Muscle of back (tissue), 13 donors: ENCODE measurements at places on chromosomes 6 and 20. TPM values are rescaled to one million over a fixed set of nuclear protein-coding genes. Genes with fewer than 3 reads are reported as not detected.

Gene TFAP2C
- 0.22 TPM for polyA plus RNA-seq

Gene SYCP2L
- polyA plus RNA-seq = 1.4 TPM

GRCh38 chr6:71900642-71901041 lies 14.3 kb downstream of the RIMS1 start:
- no peak for DNase-seq

- peak; percentile 22 for DNase-seq
Measured at GRCh38 chr6:156839591-156840001, 62.4 kb downstream of the ARID1B start.

GRCh38 chr6:71031912-71032311 lies 75.1 kb upstream of the B3GAT2 start:
- no peak for DNase-seq

DNA sequence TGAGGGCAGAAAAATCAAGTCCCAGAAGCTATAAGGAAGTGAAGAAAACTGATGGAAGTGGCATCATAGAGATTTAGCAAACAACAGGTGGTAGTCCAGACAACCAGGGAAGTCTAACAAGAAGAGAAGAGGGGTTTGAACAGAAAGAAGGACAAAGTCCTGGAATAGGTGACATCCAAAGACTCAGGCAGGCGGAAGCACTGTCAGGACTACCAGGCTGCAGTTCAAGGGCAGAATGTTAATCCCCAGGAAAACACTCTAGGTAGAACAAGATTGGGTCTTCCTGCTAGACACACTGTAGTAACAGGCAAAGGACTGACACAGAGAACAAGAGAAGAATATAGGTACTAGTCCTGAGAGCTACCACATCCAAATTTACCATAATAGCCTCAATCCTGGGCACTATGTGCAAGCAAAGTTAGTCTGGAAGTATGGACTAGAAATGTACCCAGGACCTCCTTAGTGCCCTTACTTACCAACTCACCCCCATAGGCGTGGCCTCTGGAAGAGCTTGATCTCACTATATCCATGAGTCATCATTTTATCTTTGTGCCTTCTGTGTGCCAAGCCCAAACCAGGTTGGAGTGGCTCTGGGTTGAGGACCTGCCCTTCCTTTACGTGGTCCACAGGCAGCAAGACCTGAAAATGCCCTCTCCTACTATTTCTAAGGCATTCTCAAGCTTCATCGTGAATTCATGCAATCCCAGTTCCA lies 2.2 kb upstream of the EPB41L2 start:
- DNase-seq = no peak

DNA sequence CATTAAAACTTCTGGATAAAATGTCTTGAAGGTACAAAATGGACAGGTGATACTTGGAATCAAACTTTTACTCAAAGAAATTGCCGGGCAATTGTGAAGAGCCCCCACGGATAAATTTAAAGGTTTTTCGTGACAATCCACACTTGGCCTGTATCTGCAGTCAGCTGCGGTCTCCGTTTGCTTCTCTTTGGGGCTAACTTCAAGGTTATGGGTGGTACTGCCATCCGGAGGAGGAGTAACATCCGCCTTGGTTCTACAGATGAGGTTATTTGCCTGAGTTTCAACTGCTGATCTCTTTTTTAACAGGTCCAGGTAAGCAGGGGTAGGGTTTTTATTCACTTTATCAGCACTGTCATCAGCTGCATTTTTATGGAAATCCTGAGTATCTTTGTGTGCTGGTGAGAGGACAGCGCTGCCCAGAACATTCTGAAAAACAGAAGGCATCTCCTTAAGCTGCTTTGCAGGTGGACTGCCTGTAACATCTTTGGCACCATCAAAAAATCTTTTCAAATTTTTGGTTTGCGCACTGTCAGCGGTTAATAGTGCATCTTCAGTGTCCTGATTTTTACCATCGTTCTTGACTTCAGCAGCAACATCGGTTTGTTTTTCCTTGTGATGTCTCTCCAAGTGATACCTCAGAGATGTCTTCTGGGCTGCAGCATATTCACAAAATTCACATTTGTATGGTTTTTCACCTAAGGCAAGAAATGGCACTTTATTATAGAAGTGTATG lies 16.9 kb downstream of the ZNF217 start:
- no peak for DNase-seq

GRCh38 chr6:40894962-40895799 lies 143.8 kb downstream of the UNC5CL start:
- DNase-seq = peak; percentile 35

GRCh38 chr6:167828325-167828956 lies 1.7 kb downstream of the AFDN start:
- DNase-seq = no peak
